ENCODE measurements at places on chromosomes 2 and 18. TPM values are rescaled to one million over a fixed set of nuclear protein-coding genes. Genes with fewer than 3 reads are reported as not detected.

DYNAP gene
- not detected for total RNA-seq

GRCh38 chr2:76544901-76545300 is 834.2 kb upstream of the GCFC2 start:
- no peak overlapping the region for H3K4me3 ChIP-seq
- no peaks in the 10 kb centered on the region for H3K4me1 ChIP-seq
- no peaks in the 10 kb centered on the region for H3K36me3 ChIP-seq
- H3K27me3 ChIP-seq = no peaks in the 10 kb centered on the region
- H3K27ac ChIP-seq = no peak overlapping the region

GRCh38 chr2:10366601-10367270 is 64.0 kb downstream of the HPCAL1 start:
- no peak for DNase-seq
- H3K27me3 ChIP-seq = no peaks in the 10 kb centered on the region
- no peak overlapping the region for H3K4me3 ChIP-seq
- no peak overlapping the region for H3K27ac ChIP-seq
- H3K36me3 ChIP-seq = no peaks in the 10 kb centered on the region

GRCh38 chr2:144011553-144011952 is 508.4 kb downstream of the ZEB2 start:
- H3K4me3 ChIP-seq = no peak overlapping the region
- no peaks in the 10 kb centered on the region for H3K4me1 ChIP-seq
- no peak overlapping the region for H3K27ac ChIP-seq
- H3K27me3 ChIP-seq = no peaks in the 10 kb centered on the region

DYNC2LI1 gene
- 12.2 TPM for total RNA-seq

HRH4 gene
- not detected for total RNA-seq

TMEM247 gene
- total RNA-seq = not detected

DNA sequence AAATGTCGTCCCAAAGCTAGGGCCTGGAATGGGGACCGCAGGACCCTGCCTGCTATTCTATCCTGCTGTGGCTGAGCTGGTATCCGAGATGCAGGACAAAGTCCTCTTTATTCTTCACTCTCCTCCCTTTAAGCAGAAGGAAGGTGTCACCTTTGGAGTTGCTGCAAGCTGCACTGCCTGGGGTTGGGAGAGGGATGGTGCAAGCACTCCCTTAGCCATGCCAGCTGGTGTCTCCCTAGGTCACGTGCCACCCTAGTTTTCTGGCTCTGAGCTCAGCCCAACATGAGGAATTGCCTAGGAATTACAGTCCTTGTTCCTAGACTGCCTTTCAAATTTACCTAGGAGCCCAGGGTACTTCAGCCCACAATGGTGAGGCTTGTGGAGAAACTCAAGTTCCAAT is 21.4 kb upstream of the FAM228A start:
- H3K27ac ChIP-seq = no peak overlapping the region
- no peaks in the 10 kb centered on the region for H3K4me1 ChIP-seq
- H3K36me3 ChIP-seq = peaks cover 62% of the 10 kb centered on the region
- H3K4me3 ChIP-seq = no peak overlapping the region

DNA sequence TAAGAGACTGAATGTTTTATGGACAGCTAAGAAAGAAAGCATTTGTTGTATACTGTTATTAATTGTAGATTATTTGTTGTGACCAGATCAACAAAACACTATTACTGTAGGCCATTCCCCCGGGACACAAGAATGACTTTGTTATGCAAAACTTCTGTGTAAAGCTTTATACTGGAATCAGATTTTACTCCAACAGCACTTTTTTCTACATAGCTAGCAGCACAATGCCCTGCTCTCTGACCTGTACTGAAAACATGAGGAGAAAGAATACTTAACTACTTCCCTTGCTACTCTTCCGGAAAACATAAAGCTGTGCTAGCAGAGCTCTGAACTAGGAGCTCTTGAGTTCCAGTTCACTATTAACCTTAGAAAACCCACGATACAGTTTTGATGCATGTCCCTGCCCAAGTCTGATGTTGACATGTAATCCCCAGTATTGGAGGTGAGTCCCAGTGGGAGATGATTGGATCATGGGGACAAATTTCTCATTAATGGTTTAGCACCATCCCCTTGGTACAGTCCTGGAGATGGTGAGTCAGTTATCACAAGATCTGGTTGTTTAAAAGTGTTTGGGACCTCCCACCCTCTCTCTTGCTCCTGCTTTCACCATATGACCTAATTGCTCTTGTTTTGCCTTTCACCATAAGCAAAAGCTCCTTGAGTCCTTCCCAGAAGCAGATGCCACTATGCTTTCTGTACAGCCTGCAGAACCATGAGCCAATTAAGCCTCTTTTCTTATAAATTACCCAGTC is 601.1 kb upstream of the PIK3C3 start:
- no peak for DNase-seq
- no peaks in the 10 kb centered on the region for H3K4me1 ChIP-seq
- no peaks in the 10 kb centered on the region for H3K36me3 ChIP-seq
- no peak overlapping the region for H3K27ac ChIP-seq

CLEC4F gene
- not detected for total RNA-seq

- no peaks in the 10 kb centered on the region for H3K27me3 ChIP-seq
- DNase-seq = no peak
- no peak overlapping the region for H3K4me3 ChIP-seq
These were observed 2.8 kb upstream of the CLIP4 start for GRCh38 chr2:29112379-29112778.

DNA sequence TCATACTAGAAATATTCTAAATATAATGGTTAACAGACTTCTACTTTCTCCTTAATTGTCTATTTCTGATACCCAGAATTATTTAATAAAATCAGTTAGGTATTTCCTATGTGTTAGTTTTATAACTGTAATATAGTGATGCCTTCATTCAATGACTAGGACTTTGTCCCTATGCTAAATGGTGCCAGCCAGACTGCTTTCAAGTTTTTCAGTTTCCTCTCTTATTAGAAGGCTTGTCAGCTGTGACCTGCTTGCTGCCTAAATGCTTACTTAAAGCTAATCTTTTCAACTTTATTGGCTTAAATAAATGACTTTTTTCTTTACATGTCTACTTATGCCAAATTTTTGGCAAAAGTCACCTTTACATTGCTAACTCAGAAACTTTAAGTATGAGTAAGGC is 30.7 kb downstream of the BAZ2B start:
- no peaks in the 10 kb centered on the region for H3K27me3 ChIP-seq
- H3K4me1 ChIP-seq = no peaks in the 10 kb centered on the region
- no peak overlapping the region for H3K4me3 ChIP-seq
- peaks cover 3% of the 10 kb centered on the region for H3K36me3 ChIP-seq
- DNase-seq = no peak

GRCh38 chr2:108605947-108606346 is 71.7 kb downstream of the LIMS1 start:
- no peak for DNase-seq
- H3K36me3 ChIP-seq = no peaks in the 10 kb centered on the region
- H3K27me3 ChIP-seq = no peaks in the 10 kb centered on the region
- H3K27ac ChIP-seq = peak overlapping the region; percentile 62
- no peak overlapping the region for H3K4me3 ChIP-seq

TIMM21 gene
- total RNA-seq = 72.6 TPM

SP5 gene
- total RNA-seq = 1.4 TPM

SEMA4C gene
- 27.8 TPM for total RNA-seq

GRCh38 chr2:175004730-175004979 is 526 bp downstream of the CHN1 start:
- H3K27ac ChIP-seq = peak overlapping the region; percentile 92
- peak overlapping the region; percentile 92 for H3K4me3 ChIP-seq
- no peaks in the 10 kb centered on the region for H3K36me3 ChIP-seq

GRCh38 chr2:220001751-220002150 is 374.3 kb downstream of the SLC4A3 start:
- H3K27me3 ChIP-seq = no peaks in the 10 kb centered on the region
- H3K27ac ChIP-seq = no peak overlapping the region
- H3K36me3 ChIP-seq = no peaks in the 10 kb centered on the region
- no peak for DNase-seq

CYP27C1 gene
- total RNA-seq = not detected

CCDC141 gene
- total RNA-seq = 58.1 TPM

DNA sequence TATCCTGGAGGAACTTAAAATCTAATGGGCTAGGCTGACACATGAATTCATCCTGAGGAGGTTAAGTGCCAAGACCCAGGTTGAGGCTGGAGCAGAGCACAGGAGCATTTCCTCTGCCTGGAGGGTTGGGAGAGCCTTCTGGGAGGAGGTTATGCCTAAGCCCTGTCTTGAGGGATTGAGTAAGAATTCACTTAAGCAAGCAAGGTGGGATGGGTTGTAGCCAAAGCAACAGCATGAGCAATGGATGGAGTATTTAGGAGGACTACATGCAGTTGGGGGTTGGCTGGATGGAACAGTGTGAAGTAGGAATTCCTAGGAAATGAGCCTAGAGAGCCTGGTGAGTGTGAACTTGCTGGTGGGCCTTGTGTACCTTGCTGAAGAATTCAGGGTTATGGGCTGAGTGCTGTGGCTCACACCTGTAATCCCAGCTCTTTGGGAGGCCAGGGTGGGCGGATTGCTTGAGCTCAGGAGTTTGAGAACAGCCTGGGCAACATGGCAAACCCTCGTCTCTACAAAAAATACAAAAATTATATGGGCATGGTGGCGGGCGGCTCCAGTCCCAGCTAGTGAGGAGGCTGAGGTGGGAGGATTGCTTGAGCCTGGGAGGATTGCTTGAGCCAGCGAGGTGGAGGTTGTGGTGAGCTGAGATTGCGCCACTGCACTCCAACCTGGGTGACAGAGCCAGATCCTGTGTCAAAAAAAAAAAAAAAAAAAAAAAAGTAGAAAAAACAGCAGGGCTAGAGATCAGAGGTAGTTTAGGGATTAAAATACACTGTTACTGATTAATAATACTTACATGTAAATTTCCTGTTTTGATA is 22.2 kb downstream of the TANC1 start:
- H3K4me3 ChIP-seq = no peak overlapping the region
- H3K27ac ChIP-seq = no peak overlapping the region
- peaks cover 72% of the 10 kb centered on the region for H3K4me1 ChIP-seq
- no peaks in the 10 kb centered on the region for H3K27me3 ChIP-seq
- H3K36me3 ChIP-seq = no peaks in the 10 kb centered on the region

ZNF521 gene
- 15.2 TPM for total RNA-seq

- no peak overlapping the region for H3K27ac ChIP-seq
- no peaks in the 10 kb centered on the region for H3K36me3 ChIP-seq
- peaks cover 21% of the 10 kb centered on the region for H3K4me1 ChIP-seq
- DNase-seq = no peak
These were observed 17.2 kb downstream of the BOK start for GRCh38 chr2:241575624-241576292.

- no peak overlapping the region for H3K27ac ChIP-seq
- H3K27me3 ChIP-seq = no peaks in the 10 kb centered on the region
- H3K36me3 ChIP-seq = peaks cover 6% of the 10 kb centered on the region
- no peak for DNase-seq
These were observed 78.6 kb downstream of the RFTN2 start for GRCh38 chr2:197596766-197597165.

DIS3L2 gene
- total RNA-seq = 19.6 TPM

- H3K4me1 ChIP-seq = peaks cover 15% of the 10 kb centered on the region
- H3K27me3 ChIP-seq = no peaks in the 10 kb centered on the region
- peak overlapping the region; percentile 46 for H3K27ac ChIP-seq
- peak; percentile 45 for DNase-seq
- no peak overlapping the region for H3K4me3 ChIP-seq
- H3K36me3 ChIP-seq = no peaks in the 10 kb centered on the region
These were observed 83.0 kb downstream of the NPAS2 start for GRCh38 chr2:100902817-100903405.

DNA sequence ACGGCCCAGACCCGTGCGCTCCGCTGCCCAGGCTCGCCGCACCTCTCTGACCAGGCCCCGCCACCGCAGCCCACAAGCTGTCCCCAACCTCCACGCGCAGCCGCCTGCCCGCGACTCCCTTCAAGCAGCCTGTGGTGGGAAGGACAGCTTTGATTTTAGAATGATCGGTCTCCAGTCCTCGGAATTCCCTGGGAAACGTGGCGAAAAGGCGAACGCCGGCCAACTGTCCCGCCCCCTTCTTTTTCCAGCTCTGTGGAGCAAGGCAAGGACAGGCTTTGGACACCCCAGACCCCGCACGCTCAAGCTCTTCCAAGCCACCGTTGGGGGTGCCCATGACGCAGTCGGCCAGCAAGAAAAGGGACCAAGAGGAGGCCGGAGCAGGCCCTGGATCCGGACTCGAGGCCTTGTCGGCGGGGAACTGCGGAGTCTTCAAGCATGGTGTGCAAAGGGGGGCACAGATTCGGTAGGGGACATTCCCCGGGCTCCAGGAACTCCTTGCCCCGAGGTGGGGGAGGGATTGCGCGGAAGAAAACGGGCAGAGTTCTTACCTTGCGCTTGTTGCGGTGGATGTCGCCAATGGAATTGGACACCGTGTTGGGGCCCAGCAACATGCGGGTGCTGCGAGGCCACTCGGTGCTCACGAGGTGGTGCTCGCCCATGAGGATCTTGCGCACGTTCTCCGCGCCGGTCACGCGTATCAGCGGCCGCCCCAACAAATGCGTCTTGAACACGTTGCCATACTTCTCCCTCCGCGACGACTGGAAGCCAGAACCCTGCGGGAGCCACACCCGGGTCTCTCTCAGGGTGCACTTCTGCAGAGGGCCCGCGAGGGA is 4.0 kb downstream of the CYP26B1 start:
- peaks cover 44% of the 10 kb centered on the region for H3K27me3 ChIP-seq
- H3K27ac ChIP-seq = no peak overlapping the region
- H3K4me1 ChIP-seq = peaks cover 52% of the 10 kb centered on the region
- no peaks in the 10 kb centered on the region for H3K36me3 ChIP-seq

DNA sequence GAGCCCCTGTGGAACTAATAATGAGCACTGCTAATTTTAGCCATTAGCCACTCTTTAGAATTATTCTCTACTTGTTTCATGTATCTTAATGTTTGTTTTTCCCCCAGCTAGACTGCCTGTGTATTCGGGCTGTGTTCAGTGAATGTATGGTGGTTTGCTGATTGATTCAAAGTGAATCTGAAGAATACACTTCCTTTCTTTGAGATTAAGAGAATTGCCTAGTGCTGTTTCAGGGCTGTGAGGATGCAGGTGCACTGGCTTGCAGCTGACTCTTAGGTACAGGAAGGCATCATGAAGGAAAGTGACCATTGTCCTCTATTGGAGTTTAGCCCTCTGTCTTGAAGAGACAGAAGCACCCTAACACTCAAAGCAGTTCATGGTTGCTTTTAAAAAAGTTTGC is 138.7 kb downstream of the CERS6 start:
- H3K36me3 ChIP-seq = no peaks in the 10 kb centered on the region
- H3K27me3 ChIP-seq = no peaks in the 10 kb centered on the region
- DNase-seq = no peak

DNA sequence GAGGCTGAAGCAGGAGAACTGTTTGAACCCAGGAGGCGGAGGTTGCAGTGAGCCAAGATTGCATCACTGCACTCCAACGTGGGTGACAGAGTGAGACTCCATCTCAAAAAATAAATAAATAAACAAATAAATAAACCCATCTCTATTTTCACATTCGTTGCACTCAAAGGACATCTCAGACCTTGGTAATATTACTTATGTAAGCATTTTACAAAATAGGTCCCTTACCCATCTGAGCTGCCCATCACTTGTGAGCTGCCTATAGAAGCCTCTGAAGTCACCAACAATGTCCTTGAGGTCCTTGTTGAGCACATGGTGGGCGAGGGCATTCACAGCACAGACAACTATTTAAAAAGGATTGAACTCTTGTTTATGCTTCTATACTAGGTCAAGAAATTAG is 15.4 kb downstream of the ENOSF1 start:
- H3K4me1 ChIP-seq = no peaks in the 10 kb centered on the region
- DNase-seq = no peak
- H3K27me3 ChIP-seq = no peaks in the 10 kb centered on the region
- H3K4me3 ChIP-seq = no peak overlapping the region

GRCh38 chr2:171178993-171179392 is 18.3 kb upstream of the TLK1 start:
- no peaks in the 10 kb centered on the region for H3K36me3 ChIP-seq
- DNase-seq = no peak
- no peak overlapping the region for H3K4me3 ChIP-seq
- H3K4me1 ChIP-seq = no peaks in the 10 kb centered on the region
- no peaks in the 10 kb centered on the region for H3K27me3 ChIP-seq
- H3K27ac ChIP-seq = no peak overlapping the region
